Fibroblast of lung (primary cell): ENCODE measurements at places on chromosomes 5 and 9. TPM values are rescaled to one million over a fixed set of nuclear protein-coding genes. Genes with fewer than 3 reads are reported as not detected.

DNA sequence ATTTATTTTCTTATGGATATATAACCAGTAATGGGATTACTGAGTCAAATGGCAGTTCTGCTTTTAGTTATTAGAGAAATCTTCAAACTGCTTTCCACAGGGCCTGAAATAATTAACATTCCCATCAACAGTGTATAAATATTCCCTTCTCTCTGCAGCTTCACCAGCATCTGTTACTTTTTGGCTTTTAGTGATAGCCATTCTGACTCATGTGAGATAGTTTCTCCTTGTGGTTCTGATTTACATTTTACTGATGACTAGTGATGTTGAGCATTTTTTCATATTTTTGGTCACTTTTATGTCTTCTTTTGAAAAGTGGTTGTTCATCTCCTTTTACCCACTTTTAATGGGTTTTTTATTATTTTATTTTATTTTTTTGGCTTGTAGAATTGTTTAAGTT lies 1290.3 kb upstream of the CDH9 start:
- H3K4me3 ChIP-seq: no peak overlapping the region
- no peak overlapping the region for H3K27ac ChIP-seq
- no peaks in the 10 kb centered on the region for H3K4me1 ChIP-seq
- no peak for DNase-seq

- DNase-seq: no peak
- no peak overlapping the region for H3K27ac ChIP-seq
- H3K27me3 ChIP-seq: no peaks in the 10 kb centered on the region
- no peaks in the 10 kb centered on the region for H3K36me3 ChIP-seq
- H3K4me1 ChIP-seq: no peaks in the 10 kb centered on the region
These were observed 102.5 kb downstream of the SPRY4 start for GRCh38 chr5:142222225-142222865.

- H3K36me3 ChIP-seq: no peaks in the 10 kb centered on the region
- no peak overlapping the region for H3K4me3 ChIP-seq
- H3K27ac ChIP-seq: no peak overlapping the region
- DNase-seq: no peak
- H3K27me3 ChIP-seq: no peaks in the 10 kb centered on the region
- H3K4me1 ChIP-seq: no peaks in the 10 kb centered on the region
These were observed 87.0 kb upstream of the CCL21 start for GRCh38 chr9:34796924-34797323.

- no peak overlapping the region for H3K4me3 ChIP-seq
- no peaks in the 10 kb centered on the region for H3K27me3 ChIP-seq
- no peak for DNase-seq
- no peaks in the 10 kb centered on the region for H3K36me3 ChIP-seq
These were observed 600.2 kb upstream of the TLE4 start for GRCh38 chr9:78971540-78971939.

DNA sequence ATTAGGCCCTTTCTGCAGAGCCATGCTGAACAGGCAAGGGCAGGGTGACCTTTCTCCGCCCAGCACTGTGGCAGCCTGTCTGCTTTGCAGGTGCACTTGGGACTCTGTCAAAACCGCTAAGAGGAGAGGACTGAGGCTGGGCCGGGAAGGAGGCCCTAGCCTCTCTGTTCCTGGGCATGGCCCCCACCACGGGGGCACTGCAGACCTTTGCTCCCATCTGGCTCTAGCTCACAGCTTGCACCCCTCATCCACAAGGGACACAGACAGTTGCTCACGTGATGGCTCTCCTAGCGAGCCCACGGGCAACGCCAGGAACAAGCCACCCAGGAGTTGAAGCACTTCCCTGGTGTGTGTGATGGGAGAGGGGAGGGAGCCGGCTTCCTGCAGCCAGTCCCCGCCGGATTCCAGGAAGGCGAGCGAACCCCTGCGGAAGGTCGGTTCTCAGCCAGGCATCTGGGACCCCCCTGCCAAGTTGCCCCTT lies 43.0 kb upstream of the FCN1 start:
- H3K27me3 ChIP-seq: no peaks in the 10 kb centered on the region
- H3K4me1 ChIP-seq: no peaks in the 10 kb centered on the region
- H3K36me3 ChIP-seq: no peaks in the 10 kb centered on the region

- peaks cover 16% of the 10 kb centered on the region for H3K4me1 ChIP-seq
- H3K27ac ChIP-seq: no peak overlapping the region
- no peaks in the 10 kb centered on the region for H3K27me3 ChIP-seq
- no peak overlapping the region for H3K4me3 ChIP-seq
These were observed 292.7 kb upstream of the TARS1 start for GRCh38 chr5:33148076-33148513.

- DNase-seq: peak; percentile 77
- H3K27me3 ChIP-seq: no peaks in the 10 kb centered on the region
- H3K27ac ChIP-seq: no peak overlapping the region
These were observed 219.9 kb downstream of the CDK5RAP2 start for GRCh38 chr9:120360046-120360445.

DNA sequence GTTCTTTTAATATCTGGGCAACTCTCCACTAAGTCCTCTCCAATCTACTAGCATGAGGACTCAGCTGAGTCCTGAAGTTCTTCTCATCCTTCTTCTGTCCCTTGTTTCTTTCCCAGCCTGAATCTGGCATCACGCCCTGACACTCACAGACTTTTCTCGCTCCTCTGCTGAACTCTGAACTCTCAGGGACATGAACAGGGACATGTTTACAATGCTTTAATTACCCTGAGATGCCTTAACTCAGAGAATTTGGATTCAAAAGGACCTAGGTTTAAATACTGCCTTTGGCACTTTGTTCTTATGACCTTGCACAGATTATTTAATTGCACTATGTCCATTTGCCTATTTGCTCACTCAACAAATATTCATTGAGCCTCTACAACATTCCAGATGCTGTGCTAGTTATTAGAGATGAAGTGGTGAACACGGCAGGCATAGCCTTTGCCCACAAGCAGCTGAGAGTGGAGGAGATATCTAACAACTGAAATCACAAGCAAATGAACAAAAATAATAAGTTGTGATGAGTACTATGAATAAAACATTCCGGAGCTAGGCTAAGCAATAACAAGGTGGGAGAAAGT lies 106.0 kb downstream of the ADRB2 start:
- no peaks in the 10 kb centered on the region for H3K4me1 ChIP-seq
- DNase-seq: no peak
- H3K36me3 ChIP-seq: no peaks in the 10 kb centered on the region
- H3K4me3 ChIP-seq: no peak overlapping the region

DNA sequence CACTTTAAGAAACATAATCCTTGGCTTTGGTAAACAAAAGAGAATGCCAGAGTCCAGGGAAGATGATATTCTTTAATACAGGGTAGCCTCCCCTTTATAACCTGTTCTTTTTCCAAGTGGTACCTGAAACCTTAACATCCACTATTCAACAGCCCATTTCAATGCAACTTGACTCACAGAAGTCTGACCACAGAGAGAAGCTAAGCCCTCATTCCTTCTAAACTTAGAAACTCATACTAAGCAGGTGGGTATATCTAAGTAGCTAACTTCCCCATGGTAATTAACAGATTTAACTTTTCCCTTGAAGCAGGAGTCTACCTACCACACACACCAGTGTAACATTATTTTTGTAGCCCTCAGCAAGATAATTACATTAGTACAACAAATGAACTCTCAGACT lies 91.9 kb downstream of the CEMIP2 start:
- peaks cover 24% of the 10 kb centered on the region for H3K4me1 ChIP-seq
- no peaks in the 10 kb centered on the region for H3K27me3 ChIP-seq
- no peaks in the 10 kb centered on the region for H3K36me3 ChIP-seq
- no peak overlapping the region for H3K27ac ChIP-seq
- H3K4me3 ChIP-seq: no peak overlapping the region
- DNase-seq: no peak

DNA sequence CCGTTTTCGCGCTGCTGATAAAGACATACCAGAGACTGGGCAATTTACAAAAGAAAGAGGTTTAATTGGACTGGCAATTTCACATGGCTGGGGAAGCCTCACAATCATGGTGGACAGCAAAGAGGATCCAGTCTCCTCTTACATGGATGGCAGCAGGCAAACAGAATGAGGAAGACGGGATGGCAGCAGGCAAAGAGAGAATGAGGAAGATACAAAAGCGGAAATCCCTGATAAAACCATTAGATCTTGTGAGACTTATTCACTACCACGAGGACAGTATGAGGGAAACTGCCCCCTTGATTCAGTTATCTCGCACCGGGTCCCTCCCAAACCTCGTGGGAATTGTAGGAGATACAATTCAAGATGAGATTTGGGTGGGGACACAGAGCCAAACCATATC lies 95.0 kb downstream of the OSTF1 start:
- H3K4me3 ChIP-seq: no peak overlapping the region
- no peak for DNase-seq
- no peaks in the 10 kb centered on the region for H3K36me3 ChIP-seq
- no peak overlapping the region for H3K27ac ChIP-seq

DNA sequence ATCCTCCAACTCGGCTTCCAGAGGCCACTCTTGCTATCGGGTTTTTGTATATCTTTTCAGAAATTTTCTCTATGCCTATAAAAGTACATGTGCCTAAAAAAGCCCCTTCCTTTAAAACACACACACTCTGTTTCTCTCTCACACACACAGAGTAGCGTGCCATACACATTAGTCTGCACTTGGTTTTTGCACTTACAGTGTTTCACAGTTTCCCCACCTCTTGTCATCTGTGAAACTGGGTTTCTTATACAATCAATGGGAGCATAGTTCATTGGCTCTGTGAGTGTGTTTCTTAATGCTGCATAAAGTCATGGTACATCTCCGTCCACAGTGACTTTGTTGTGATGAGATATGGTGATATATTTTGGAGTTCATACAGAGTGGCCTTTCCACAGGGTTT lies 664 bp upstream of the IGFBPL1 start:
- no peaks in the 10 kb centered on the region for H3K36me3 ChIP-seq
- H3K4me3 ChIP-seq: no peak overlapping the region
- H3K4me1 ChIP-seq: no peaks in the 10 kb centered on the region
- H3K27me3 ChIP-seq: peaks cover 27% of the 10 kb centered on the region
- no peak overlapping the region for H3K27ac ChIP-seq
- no peak for DNase-seq

The FGD3 gene
- under 0.01 TPM in 1 of 2 replicates, not detected in the other for total RNA-seq

The SPOCK1 gene
- 11.1 and 30.3 TPM in 2 replicates for total RNA-seq

The FAM153A gene
- total RNA-seq: not detected in 2 replicates

GRCh38 chr9:127561491-127562278 lies 50.4 kb upstream of the STXBP1 start:
- H3K4me3 ChIP-seq: peak overlapping the region; percentile 39
- DNase-seq: peak; percentile 100
- peaks cover 36% of the 10 kb centered on the region for H3K36me3 ChIP-seq
- no peaks in the 10 kb centered on the region for H3K27me3 ChIP-seq
- H3K4me1 ChIP-seq: peaks cover 77% of the 10 kb centered on the region

The LVRN gene
- 0.17 and 0.26 TPM in 2 replicates for total RNA-seq

- H3K36me3 ChIP-seq: no peaks in the 10 kb centered on the region
- no peak for DNase-seq
- no peak overlapping the region for H3K4me3 ChIP-seq
These were observed 211.1 kb upstream of the TLE4 start for GRCh38 chr9:79360387-79361347.

DNA sequence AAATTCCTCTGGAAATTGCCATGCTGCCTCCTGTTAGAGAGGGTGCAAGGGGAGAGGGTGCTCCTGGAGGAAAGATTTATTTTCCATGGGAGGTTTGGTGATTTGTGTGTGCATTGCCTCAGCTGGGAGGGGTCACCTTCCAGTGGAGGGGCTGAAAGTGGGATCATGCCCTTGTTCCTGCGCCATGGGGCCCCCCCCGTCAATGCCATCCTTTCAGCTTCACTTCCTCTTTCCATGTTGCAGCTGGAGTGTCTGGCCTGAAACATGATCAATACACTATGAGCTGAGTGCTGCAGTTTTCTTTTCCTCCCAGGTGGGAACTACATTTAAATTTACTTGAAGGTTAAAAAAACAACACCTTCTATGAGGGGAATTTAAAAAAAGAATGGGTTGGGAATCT lies 176.8 kb downstream of the MELK start:
- H3K36me3 ChIP-seq: no peaks in the 10 kb centered on the region
- peaks cover 3% of the 10 kb centered on the region for H3K27me3 ChIP-seq
- no peaks in the 10 kb centered on the region for H3K4me1 ChIP-seq
- no peak overlapping the region for H3K27ac ChIP-seq
- no peak for DNase-seq

DNA sequence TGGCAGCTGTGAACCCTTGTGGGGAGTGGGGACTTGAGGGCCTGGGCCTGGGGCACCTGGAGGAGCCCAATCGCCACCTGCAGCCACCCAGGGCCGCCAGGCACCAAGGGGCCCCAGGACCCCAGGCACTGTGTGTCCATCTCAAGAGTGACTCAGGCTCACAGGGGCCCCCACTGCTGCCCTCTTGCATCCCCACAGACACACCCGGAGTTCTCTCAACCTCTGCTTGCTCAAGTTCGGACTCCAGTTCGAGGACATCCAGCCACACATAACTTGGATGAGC lies 51.9 kb downstream of the MRPL36 start:
- H3K4me3 ChIP-seq: no peak overlapping the region
- no peaks in the 10 kb centered on the region for H3K27me3 ChIP-seq
- no peaks in the 10 kb centered on the region for H3K4me1 ChIP-seq
- no peak overlapping the region for H3K27ac ChIP-seq

The MED10 gene
- 9.5 and 13.5 TPM in 2 replicates for total RNA-seq

- H3K4me1 ChIP-seq: no peaks in the 10 kb centered on the region
- H3K36me3 ChIP-seq: peaks cover 2% of the 10 kb centered on the region
These were observed 222.1 kb downstream of the TARS1 start for GRCh38 chr5:33662722-33663427.
